ENCODE measurements at places on chromosomes 6 and 20.
A peak's percentile ranks its signal among the peaks of the same experiment; 100 is the strongest.

DNA sequence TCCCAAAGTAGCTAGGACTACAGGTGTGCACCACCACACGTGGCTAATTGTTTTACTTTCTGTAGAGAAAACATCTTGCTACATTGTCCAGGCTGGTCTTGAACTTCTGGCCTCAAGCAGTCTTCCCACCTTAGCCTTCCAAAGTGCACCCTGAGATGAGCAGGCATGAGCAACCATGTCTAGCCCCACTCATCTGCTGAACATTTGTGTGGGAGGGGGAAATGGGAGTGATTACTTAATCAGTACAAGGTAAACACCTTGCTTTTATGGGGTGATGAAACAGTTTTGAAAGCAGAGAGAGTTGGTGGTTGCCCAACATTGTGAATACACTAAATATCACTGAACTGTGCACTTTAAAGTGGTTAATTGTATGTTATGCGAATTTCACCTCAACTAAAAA lies 5.3 kb downstream of the APMAP start:
- DNase-seq, result no peak

DNA sequence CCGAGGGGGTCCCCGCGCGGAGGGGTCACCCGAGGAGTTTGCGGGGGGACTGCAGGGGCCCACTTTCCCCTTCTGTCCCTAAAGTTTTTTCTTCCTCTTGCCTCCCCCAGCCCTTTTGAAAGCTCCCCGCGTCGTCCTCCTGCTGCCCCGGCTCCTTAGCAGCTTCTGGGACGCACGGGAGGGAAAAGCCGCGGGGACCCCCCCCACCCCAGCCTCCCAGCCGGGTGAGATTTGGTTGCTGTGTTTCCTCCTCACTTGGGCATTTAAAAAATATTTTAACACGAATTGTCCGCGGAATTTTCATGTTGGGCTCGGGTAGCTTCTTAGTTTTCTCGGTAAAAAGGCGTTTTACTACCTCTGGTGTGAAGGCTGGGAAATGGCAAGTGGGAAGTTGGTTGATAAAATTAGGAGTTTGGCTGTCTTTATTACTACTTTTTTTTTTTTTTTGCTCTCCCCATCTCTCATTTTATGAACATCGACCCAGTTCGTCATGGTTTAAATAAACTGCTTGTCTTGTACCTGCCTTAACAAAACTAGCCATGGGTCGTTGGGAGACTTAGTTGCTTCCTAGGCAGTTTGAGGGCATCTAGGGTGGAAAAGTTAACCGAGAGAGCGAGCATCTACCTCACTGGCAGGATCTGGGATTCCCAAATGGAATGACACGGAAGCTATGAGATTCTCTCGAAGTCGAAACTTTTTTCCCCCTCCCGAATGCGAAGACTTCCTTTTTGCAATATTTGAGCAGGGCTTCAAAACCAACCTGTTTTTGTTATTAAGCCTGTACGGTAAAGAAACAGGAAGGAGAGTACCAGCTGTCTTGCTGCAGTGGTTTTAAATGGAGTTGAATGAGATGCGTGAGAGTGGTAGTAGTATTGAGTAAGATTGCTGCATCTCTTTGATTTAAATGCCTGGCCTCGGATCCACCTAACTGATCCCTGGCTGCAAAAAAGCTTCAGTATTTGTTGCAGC lies 868 bp downstream of the NCOA3 start:
- DNase-seq, result peak; percentile 64

DNA sequence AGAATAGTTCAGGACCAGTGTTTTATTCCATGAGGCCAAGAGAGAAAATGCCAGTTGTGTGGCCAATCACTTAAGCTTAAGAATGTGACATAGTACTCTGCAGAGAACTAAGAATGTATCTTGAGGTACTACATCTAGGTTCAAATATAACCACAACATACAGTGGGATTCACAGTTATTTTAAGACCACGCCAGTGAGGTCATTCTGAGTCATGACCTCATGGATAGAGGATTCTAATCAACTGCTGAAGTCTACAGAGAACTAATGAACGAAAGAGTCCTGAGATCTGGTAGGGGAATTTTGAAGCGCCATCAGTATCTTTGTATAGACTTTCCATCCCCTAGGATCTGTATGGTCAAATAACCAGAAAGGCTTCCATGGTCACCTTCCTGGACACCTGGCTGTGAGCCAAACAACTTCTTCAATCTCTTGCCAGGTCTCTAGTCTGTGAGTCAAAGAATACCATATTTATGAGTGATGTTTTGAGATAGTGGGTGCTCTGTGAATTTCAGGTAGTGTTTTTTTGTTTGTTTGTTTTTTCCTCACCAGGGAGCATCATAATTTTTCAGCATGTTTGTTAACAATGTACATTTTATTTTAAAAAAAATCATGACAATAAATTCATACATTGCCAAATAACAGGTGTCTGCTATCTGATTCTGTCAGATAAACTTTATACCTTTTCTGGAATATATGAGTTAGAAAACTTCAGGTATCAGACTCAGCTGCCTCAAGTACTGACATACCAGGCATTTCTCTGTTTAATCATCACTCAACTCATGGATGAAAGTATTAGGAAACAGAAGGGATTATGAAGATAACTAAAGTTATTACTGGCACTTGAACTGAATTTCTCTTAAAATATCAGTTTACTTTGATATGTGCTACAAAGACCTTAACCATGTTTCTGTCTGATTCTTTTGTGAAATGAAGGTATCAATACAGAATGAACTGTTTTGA lies 217.9 kb downstream of the PLCB4 start:
- no peak for DNase-seq

GRCh38 chr20:11697646-11698045 lies 220.0 kb upstream of the BTBD3 start:
- DNase-seq, result no peak

DNA sequence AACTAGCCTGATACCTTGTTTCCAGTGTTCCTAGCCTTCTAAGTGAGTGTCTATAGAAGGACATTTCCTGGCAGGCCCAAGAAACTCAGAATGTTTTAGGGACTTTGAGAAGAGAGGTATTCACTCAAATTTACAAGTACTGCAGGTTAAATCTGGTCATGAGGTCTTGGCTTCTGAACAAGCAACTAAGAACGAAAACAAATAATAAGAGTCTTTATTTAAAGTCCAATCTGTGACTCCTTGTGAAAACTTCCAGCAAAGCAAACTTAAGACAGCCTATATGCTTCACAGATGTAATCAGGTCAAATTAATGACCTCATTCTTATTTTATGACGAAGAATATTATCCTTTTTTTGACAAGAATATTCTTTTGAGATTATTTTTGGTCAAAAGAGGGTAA lies 79.4 kb upstream of the PRSS16 start:
- no peak for DNase-seq

DNA sequence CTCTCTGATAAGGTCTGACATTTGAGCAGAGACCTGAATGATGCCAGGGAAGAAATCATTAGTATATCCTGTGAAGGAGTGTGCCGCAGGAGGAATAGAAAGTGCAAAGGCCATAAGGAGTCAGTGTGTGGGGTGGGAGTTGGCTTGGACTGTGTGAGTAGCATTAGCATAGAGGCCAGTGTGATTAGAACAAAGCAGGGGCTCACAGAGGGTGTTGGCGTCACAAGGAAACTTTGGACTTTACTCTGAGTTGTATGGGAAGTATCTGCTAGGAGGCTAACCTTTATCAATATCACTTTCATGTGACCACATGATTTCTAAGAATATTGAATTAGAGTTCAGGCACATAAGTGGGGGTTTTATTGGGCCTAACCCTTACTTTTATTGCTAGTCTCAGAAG lies 12.1 kb downstream of the TMEM200A start:
- no peak for DNase-seq

DNA sequence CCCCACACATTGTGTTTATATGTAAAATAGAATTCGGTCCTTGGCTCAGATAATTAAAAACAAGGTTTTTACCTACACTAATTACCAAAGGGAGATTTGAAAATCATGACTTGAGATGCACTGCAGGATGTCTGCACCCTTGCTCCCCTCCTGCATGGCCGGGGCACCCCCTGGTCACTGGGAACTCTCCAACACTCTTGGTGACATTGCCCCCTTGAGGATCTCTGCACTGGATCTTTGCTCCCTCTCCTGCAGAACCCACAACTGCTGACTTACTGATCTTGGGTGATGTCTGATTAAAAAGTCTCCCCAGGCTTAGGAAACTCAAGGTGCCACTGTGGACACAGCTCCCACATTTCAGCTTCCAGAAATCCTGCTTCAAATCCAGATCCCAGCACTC lies 17.1 kb upstream of the CSNK2A1 start:
- DNase-seq, result no peak

DNA sequence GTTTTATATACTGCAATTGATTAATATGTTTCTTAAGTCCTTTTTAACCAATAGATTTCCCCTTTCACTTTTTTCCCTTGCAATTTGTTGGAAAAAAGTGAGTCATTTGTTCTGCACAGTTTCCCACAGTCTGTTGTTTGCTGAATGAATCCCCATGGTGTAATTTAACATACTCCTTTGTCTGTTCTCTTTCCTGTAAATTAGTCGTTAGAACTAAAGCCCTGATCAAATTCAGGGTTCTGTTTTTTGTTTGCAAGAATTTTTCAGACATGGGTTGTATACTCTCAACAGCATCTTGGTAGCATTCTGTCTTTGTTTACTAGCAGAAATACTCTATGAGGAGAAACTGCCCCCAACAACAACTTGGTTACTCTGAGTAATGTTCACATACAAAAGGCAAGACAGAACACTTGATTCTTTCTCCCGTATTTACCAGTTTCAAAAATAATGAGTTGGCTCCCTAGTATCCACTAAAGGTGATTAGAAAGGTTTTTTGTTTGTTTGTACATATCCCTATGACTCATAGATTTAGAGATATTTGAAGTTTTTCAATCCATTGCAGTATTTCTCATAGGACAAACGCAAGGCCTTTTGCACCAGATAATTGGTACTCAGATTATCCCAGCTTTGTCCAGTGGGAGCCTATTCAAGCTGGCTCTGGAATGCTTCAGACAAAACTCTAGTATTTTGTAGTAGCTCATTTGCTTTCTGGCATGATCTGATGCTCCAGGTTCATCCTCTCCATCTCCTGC lies 16.5 kb downstream of the BLOC1S5 start:
- DNase-seq, result no peak

GRCh38 chr20:62999580-62999979 lies 7.2 kb downstream of the BHLHE23 start:
- no peak for DNase-seq
